Left cardiac atrium (tissue), 4 donors: ENCODE measurements at places on chromosomes 3 and 15.

GRCh38 chr15:66692808-66693596 is 9.0 kb upstream of the SMAD6 start:
- no peak for DNase-seq

DNA sequence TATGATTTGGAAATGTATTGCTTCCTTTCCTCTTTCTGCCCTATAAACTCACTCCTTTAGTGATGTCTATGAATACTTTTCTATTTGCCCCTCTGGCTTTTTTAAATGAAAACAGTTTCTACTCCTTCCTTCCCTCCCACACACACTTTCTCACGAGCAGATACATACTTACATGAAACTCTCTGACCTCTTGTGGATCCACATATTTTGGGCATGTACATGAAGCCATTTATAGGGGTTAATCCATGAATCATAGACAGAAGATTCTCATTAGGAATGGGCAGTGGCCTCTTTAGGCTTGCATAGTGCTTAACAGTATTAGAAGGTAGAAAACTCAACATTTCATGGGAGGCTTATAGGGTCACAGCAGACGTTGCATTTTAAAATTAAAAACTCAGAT is 24.8 kb downstream of the ANAPC13 start:
- no peak for DNase-seq

DNA sequence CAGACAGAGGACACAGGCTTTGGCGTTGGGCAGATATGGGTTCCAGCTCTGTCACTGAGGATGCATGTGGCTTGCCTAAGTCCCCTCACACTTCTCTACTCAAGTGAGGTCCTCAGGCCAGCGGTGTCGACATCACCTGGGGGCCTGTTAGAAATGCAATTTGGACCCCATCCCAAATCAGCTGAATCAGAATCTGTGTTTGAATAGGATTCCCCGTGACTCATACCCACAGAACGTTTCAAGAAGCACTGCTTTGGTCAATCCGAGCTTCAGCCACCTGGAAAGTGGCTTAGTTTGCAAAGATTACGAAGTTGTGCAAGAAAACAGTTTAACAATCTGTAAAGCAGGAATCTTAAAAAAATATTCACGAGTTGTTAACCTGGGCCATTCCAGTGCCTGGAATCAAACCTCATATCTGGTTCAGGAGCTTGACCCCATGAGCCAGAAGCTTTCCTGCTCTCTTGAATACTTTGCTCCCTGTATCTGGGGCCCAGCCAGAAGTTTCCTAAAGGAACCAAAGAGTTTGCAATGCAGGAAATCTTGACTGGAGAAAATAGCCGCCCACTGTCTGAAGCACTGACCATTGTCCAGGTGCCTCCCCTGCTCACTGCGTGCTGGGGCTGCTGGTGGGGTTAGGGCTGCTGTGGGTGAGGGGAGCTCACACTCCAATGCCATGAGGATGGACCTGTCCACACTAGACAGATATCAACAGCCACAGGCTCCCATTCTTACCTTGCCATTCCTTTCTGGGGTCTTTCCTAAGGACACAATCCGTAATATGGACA is 208.5 kb upstream of the LINGO1 start:
- no peak for DNase-seq

GRCh38 chr15:93131485-93132095 is 42.6 kb upstream of the RGMA start:
- no peak for DNase-seq

GRCh38 chr15:56236197-56236596 is 7.5 kb downstream of the RFX7 start:
- DNase-seq = no peak

DNA sequence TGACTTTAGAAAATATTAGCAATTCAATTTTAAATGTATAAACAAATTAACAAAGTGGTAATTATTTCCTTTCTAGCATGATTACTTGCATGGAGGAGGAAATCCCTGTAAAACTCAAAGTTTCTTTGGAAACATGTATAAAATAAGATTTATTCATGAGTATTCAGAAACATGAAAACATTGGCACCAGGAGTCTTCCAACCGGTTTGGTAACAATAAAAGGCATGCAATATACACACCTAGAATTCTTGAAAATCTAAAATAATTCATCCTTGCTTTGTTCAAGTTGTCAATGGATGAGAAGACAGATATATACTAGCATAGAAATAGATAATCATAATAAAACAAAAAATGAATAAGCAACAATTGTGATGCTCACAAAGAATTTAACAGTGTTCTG is 76.4 kb downstream of the ZPLD1 start:
- no peak for DNase-seq

DNA sequence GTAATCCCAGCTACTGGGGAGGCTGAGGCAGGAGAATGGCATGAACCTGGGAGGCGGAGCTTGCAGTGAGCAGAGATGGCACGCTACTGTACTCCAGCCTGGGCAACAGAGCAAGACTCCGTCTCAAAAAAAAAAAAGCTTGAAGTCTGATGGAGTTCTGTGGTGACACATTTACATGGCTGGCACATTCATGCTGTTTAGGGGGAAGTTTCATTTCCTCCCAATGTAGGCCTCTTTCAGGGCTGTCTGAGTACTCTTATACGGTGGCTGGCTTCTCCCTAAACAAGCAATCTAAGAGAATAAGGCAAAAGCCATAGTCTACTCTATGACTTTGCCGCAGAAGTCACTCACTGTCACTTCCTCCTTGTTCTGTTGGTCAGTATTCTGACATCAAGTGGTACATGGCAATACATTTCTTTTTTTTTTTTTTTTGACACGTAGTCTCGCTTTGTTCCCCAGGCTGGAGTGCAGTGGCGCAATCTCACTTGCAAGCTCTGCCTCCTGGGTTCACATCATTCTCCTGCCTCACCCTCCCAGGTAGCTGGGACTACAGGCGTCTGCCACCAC is 41.2 kb downstream of the OIP5 start:
- no peak for DNase-seq

DNA sequence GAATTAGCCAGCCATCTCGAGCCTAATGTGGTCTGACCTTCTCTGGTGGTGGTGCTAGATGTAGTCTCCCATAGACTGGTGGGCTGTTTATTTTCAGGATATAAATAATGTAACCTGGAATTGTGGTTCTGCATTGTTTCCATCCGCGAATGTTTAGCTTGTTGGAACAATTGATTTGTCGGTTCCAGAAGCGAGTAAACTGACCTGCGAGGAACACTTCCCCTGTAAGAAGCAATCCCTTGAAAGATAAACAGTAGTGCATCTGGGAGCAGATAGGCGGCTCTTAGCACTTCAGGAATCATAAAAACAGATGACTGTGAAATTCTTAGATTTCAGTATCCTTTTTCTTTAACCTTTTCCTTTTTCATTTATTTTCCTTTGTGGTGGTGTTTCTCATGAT is 157.8 kb downstream of the GHSR start:
- no peak for DNase-seq

DNA sequence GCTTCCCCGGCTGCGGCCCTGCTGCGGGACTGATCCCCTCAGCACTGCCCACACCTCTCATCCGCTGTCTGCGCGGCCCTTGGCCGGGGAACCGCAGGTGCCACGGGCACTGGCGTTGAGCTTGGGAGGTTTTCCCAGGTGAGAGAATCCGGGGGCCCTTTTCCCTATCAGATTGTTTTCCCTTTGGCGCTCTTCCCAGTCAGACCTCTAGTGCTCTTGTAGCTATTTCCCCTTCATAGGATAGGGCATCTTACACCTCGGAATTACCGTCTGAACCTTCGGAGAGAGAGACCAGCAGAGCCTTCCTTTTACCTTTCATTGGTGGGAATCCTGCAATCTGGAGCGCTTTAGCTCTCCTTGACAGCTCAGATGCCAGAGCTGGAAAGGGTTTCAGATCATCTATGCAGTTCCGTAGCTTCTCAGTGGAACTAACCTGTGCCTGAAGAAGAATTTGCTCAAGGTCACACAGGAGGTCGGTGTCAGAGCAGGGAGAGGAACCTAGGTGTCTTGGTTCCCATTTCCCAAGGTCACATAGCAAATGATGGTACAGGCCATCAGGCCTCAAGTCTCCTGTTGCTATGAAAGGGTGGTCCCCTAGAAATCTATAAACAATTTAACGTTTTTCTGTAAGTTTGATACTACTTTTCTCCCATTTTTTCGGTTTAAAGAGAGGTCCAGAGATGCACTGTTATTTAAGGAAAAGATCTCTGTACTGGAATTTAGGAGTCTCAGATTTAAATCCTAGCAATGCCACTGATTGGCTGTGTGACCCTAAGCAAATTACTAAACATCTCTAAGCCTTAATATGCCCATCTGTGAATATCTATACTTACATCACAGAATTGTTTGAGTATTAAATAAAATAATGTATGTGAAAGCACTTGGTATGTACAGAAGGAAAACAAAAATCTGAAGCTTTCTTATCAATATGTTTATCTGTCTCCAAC is 916 bp downstream of the IDH3A start:
- no peak for DNase-seq

- no peak for DNase-seq
Measured at GRCh38 chr15:82086243-82086995, 40.6 kb upstream of the MEX3B start.

- DNase-seq = no peak
Measured at GRCh38 chr15:58148633-58149445, 10.7 kb downstream of the AQP9 start.

DNA sequence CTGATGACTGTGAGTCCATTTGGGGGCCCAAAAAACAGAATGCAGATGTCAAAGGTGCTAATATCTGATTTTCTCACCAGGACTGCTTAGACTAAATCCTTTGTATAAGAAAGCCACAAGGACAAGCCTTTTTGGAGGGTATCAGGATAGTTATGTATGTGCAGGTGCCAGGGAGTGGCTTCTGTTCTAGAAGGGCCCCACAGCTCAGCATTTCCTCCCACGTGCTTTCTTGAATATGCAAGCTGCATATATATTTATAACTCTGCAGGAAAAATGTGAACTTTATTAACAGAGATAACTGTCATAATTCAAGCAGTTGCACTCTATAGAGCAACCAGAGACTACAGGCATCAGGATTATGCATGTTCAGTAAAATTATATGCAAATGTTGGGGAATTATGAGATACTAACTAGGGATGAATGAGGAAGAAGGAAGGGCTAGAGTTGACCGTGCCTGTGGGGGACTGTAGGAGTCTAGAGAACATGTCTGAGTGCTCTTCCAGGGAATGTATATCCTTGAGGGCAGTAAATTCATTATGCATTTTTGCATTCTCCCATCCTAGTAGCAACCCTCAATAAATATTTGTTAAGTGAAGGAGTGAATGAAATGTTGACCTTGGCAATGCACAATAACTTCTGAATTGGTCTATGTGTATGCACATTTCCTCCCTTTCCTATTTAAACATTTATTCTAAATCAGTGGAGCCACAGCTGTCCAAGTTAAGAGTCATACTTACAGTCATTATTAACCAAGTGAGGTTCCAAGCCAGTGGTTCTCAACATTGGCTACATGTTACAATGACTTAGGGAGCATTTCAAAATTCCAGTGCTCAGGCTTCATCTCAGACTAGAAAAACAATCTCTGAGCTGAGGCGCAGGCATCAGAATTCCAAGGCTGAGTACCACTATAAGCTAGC is 94.8 kb upstream of the ANKRD28 start:
- DNase-seq = no peak

- DNase-seq = no peak
Measured at GRCh38 chr3:117628823-117629291, 919.3 kb downstream of the TUSC7 start.

DNA sequence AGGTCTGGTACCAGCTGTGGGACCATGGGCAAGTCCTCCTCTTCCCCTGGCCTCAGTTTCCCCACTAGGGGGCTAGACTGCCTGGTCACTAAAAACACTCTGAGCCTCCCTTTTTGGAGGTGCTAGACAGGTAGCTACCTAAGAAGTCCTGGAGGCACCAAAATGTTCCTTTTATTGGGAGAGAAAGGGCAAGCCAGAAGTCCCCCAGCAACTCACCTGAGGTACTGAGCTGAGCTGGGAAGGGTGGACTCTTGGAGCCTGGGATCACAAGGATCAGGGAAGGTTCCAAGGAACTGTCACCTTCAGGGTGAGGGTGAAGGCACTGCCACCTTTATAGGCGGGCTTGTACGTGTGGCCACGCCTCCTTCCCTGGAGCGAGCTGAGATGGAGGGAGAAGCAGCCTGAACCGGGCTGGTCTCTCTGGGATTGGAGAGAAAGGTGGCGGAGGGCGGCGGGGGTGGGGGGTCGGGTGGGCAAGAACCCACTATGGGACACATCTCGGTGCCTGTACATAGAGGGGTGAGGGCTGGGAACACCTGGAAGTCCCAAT is at the start of gene CYP1A1:
Gene CYP1A1, minus strand, starts transcription at position 304 of the 550 bp plus-strand sequence. CDS start 2,431 bp downstream, outside the sequence.
- peak; percentile 50 for DNase-seq

GRCh38 chr3:117473981-117474538 is 764.5 kb downstream of the TUSC7 start:
- no peak for DNase-seq

DNA sequence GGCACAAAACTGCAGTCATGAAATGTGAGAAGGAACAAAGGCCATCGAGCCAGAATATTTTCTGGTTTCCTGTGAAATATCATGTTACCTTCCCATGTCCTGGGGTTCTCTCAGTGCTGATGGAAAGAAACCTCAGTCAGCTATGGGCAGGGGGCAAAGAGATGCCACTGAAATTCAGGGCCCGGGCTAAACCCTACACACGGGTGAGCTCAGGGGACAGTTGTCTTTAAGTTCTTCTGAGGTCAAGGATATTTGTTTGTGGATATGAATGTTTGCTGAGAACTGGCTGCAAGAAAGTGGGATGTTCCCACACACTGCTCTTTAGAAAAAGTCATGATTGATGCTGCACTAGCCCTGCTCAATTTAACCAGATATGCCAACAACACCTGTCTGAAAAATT is 187.2 kb downstream of the MEX3B start:
- no peak for DNase-seq

DNA sequence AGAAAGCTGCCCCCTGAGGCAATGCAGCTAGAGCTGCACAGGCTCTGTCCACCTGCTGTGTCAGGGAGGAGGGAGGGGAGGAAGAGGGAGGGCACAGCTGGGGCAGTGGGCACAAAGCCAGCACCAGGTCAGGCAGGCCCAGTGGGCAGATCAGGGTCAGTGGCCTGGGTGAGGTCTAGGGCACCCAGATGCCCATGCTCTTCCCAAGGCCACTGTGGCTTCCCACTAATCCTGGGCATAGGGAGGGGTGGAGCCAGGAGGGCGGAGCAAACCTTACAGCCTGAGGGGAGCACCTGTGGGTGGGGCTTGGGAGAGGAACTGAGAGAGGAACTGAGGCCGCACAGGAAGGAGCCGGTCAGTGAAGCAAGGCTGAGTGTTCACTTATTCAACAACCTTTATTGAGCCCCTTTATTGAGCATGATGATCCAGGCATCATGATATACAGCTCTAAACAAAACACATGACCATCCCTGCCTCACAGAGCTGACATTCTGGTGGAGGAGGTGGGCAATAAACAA is 55.0 kb downstream of the RHCG start:
- DNase-seq = no peak

GRCh38 chr3:134487406-134487805 is 1.5 kb downstream of the CEP63 start:
- DNase-seq = no peak

- peak; percentile 85 for DNase-seq
Measured at GRCh38 chr3:55484801-55485791, 2.0 kb downstream of the WNT5A start.

- DNase-seq = no peak
Measured at GRCh38 chr3:5675319-5675718, 487.8 kb downstream of the EDEM1 start.
